Mesothelial cell of epicardium (in vitro differentiated cells): ENCODE measurements at places on chromosomes 12 and 14. TPM values are rescaled to one million over a fixed set of nuclear protein-coding genes. Genes with fewer than 3 reads are reported as not detected.
A peak's percentile ranks its signal among the peaks of the same experiment; 100 is the strongest.

- H3K4me3 ChIP-seq, result no peak overlapping the region
- peaks cover 16% of the 10 kb centered on the region for H3K36me3 ChIP-seq
These were observed 25.9 kb upstream of the NR2C1 start for GRCh38 chr12:95099270-95099790.

The LRRC74A gene
- total RNA-seq, result not detected in 3 replicates

The RNF212B gene
- total RNA-seq, result not detected in 3 replicates

- H3K36me3 ChIP-seq, result no peaks in the 10 kb centered on the region
- H3K27me3 ChIP-seq, result peaks cover under 1% of the 10 kb centered on the region
- DNase-seq, result no peak
- peaks cover 16% of the 10 kb centered on the region for H3K4me1 ChIP-seq
These were observed 410.8 kb upstream of the PDE3A start for GRCh38 chr12:19957308-19958125.

- H3K27me3 ChIP-seq, result peaks cover 46% of the 10 kb centered on the region
- H3K4me3 ChIP-seq, result no peak overlapping the region
- no peak overlapping the region for H3K27ac ChIP-seq
- H3K36me3 ChIP-seq, result no peaks in the 10 kb centered on the region
- no peaks in the 10 kb centered on the region for H3K4me1 ChIP-seq
These were observed 413.8 kb upstream of the TMTC1 start for GRCh38 chr12:30197392-30198057.

GRCh38 chr14:31927348-31927832 lies 149.7 kb upstream of the ARHGAP5 start:
- H3K36me3 ChIP-seq, result no peaks in the 10 kb centered on the region
- H3K27me3 ChIP-seq, result no peaks in the 10 kb centered on the region
- no peak overlapping the region for H3K4me3 ChIP-seq
- H3K27ac ChIP-seq, result peak overlapping the region; percentile 88

GRCh38 chr14:70832561-70833305 lies 23.4 kb upstream of the MAP3K9 start:
- H3K4me3 ChIP-seq, result no peak overlapping the region
- no peaks in the 10 kb centered on the region for H3K36me3 ChIP-seq

DNA sequence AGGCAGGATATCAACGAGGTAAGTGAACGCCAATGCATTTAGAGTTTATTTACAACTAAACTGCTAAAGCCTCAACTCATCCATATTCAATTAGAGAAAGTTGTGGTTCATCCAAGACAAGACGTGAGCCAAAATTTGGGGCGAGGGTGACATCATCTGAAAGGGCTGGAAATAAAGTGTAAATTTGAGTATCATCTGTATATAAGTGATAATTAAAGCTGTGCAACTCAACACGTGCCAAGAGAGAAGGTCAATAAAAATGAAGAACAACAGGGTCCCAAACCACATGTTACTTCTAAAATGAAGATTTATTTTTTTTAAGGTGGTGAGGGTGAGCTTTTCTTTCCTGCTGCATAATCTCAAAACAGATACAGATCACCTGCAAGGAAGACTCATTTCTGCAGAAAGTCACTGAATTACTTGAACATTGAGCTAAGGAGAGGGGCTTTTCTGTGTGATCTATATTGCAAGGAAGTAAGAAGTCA lies 203.6 kb downstream of the EFCAB11 start:
- no peaks in the 10 kb centered on the region for H3K36me3 ChIP-seq
- no peak overlapping the region for H3K4me3 ChIP-seq
- no peaks in the 10 kb centered on the region for H3K27me3 ChIP-seq

GRCh38 chr12:64679487-64680001 lies 69.2 kb downstream of the RASSF3 start:
- peak overlapping the region; percentile 1 for H3K27ac ChIP-seq
- H3K27me3 ChIP-seq, result no peaks in the 10 kb centered on the region
- no peaks in the 10 kb centered on the region for H3K36me3 ChIP-seq
- no peak for DNase-seq
- H3K4me3 ChIP-seq, result no peak overlapping the region

GRCh38 chr12:6333029-6333428 lies 8.8 kb downstream of the TNFRSF1A start:
- no peaks in the 10 kb centered on the region for H3K4me1 ChIP-seq
- H3K27ac ChIP-seq, result peak overlapping the region; percentile 39
- no peak for DNase-seq
- peaks cover 28% of the 10 kb centered on the region for H3K36me3 ChIP-seq

The CCDC177 gene
- 0.24 to 0.34 TPM (median 0.34 TPM) in 3 replicates for total RNA-seq

DNA sequence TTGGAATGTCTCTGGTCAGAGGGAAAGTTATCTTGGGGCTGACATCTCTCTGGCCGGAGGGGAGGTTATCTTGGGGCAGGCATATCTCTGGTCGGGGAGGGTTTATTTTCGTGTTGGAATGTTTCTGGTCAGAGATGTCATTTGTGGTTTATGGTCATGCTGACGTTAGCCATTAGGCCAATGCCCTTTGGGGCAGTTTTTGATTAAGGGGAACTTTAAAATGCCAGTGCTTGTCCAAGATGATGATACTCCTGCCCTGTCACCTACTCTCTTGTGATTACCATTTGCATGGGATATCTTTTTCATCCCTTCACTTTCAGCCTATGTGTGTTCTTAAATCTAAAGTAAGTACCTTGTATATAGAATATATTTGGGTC lies 29.0 kb upstream of the A2M start:
- peaks cover under 1% of the 10 kb centered on the region for H3K4me1 ChIP-seq
- H3K4me3 ChIP-seq, result no peak overlapping the region
- H3K36me3 ChIP-seq, result peaks cover 9% of the 10 kb centered on the region
- DNase-seq, result no peak

DNA sequence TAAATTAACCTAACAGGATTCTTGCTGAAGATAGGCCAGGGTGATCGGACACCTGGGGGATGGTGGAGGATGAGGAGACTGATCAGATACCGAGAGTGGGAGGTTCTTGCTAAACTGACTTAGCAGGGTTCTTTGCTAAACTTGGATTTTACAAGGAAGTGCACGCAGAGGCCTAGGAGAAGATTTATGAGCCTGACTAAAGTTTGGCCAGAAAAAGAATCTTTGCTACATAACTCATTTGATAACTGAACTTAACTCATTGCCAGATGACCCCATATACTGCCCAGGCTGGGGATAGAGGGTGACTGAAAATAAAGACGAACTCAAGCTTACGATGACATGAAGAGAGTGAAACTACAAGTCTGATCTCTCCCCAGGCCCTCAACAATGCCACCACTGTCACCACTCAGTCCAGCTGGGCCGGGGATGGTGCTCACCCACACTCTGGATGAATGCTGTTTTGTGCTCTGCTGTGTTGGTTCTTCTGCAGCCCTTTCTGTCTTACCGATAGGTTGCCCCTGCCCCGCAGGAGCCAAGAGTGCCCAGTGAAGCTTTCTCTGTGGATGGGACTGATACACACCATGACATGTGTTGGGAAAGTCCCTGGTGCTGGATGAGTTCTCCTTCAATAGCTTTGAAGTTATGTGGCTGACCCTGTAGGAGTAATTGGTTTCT lies 29.0 kb downstream of the PPFIBP1 start:
- no peaks in the 10 kb centered on the region for H3K27me3 ChIP-seq
- peaks cover 79% of the 10 kb centered on the region for H3K4me1 ChIP-seq

The SLC38A2 gene
- total RNA-seq, result 256 to 274 TPM (median 261 TPM) in 3 replicates

GRCh38 chr12:108040947-108041346 lies 88.1 kb upstream of the WSCD2 start:
- H3K4me3 ChIP-seq, result no peak overlapping the region
- no peaks in the 10 kb centered on the region for H3K4me1 ChIP-seq
- H3K27ac ChIP-seq, result no peak overlapping the region
- no peaks in the 10 kb centered on the region for H3K36me3 ChIP-seq
- no peak for DNase-seq

- H3K4me1 ChIP-seq, result peaks cover 8% of the 10 kb centered on the region
- H3K36me3 ChIP-seq, result peaks cover 16% of the 10 kb centered on the region
- no peak overlapping the region for H3K27ac ChIP-seq
- no peak overlapping the region for H3K4me3 ChIP-seq
- H3K27me3 ChIP-seq, result no peaks in the 10 kb centered on the region
These were observed 150.3 kb downstream of the CEP83 start for GRCh38 chr12:94309373-94309772.

The CAPS2 gene
- total RNA-seq, result 19.7 to 21.5 TPM (median 21.3 TPM) in 3 replicates

DNA sequence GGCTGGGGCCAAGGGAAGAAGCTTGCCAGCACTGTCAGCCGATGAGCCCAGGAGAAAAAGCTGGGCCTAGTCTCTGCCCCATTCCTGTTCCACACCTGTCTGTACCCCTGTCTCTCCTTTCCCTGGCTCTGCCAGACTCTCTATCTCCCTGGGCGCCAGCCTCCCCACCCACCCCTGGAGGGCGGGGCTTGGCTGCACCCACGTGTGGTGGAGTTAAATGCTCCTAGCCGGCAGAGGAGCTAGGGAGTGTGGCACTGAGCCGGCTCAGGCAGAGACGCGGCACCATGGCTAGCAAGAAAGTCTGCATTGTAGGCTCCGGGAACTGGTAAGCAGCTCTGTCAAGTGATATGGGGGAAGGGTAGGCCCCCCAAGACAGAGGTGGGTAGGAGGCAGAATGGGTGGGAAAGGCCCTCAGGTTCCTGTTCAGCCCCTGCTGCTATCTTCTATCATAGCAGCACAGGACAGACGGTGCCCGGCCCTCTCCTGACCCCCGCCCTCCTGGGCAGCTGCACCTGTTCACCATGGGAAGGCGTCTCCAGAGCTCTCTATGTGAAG lies at the start of gene GPD1:
TSS of gene GPD1 (plus strand) at position 242 of the 555 bp plus-strand sequence. CDS start at position 285, 43 bp downstream.
- peak; percentile 70 for DNase-seq
- peak within 1 kb of the TSS; percentile 71 for H3K27ac ChIP-seq
- H3K4me1 ChIP-seq, result peaks cover 9% of the 10 kb centered on the region
- no peaks in the 10 kb centered on the region for H3K27me3 ChIP-seq
- no peak within 1 kb of the TSS for H3K4me3 ChIP-seq

DNA sequence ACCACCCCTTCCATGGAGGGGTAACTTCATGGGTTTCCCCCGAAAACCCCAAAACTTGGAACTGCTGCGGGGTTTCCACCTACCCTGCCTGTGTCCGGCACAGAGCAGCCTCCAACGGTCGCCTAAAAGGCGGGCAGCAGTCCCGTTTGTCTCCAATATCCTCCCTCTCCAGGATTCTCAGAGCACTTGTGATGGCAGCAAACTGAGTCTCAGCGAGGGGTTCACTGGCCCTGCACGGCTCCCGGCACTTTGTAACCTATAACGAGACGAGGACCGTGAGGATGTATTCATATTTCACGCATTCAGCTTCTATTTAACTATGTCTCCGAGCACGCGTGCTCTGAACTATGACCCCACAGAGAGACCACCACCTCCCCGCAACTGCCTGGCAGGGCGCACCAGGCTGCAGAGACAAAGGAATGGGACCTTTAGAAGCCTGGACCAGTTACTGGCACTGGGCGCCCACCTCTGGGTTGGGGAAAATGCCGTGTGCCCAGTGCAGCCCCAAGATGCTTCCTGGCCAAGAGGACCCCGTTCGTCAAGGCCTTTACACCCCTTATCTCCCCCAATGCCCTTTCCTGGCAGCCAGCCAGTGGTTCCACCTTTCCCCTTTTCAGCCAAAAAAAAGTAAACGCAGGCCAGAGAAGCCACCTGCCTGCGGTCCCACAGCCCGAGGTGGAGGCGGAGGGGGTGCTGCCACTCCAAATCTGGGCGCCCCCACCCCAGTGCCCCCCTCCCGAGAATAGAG lies 173.1 kb upstream of the RTL1 start:
- H3K27me3 ChIP-seq, result peaks cover 20% of the 10 kb centered on the region
- no peaks in the 10 kb centered on the region for H3K36me3 ChIP-seq
- no peak overlapping the region for H3K27ac ChIP-seq
- peak; percentile 37 for DNase-seq

- no peaks in the 10 kb centered on the region for H3K4me1 ChIP-seq
- peaks cover 33% of the 10 kb centered on the region for H3K36me3 ChIP-seq
- no peak overlapping the region for H3K27ac ChIP-seq
- H3K27me3 ChIP-seq, result no peaks in the 10 kb centered on the region
These were observed 15.1 kb downstream of the RNF41 start for GRCh38 chr12:56206452-56207166.

GRCh38 chr12:41992692-41993215 lies 151.9 kb downstream of the GXYLT1 start:
- H3K27me3 ChIP-seq, result no peaks in the 10 kb centered on the region
- peaks cover 6% of the 10 kb centered on the region for H3K4me1 ChIP-seq
- no peak overlapping the region for H3K4me3 ChIP-seq
- no peak for DNase-seq

DNA sequence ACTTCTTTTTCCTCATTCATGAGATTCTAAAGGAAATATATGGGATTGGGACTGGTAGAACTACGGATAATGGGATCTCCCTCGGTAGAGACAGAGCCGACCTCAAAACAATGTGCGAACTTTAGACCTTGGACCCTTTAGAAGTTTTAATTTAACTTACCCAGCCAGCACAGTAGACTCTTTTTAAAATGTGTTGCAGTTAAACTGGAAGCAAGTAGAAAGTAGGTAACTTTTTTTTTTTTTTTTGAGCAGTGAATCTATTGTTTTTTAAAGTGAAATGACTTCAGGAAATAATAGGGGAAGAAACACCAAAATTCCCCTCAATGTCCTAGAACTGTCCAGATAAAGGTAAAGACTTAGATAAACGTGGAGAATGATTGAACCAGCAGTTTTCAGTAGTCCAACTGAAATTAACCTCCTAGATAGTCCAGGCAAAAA lies 1.1 kb upstream of the ATXN2 start:
- H3K27me3 ChIP-seq, result peaks cover 1% of the 10 kb centered on the region
- no peak for DNase-seq
- H3K36me3 ChIP-seq, result peaks cover 2% of the 10 kb centered on the region
- peak overlapping the region; percentile 98 for H3K27ac ChIP-seq
- peaks cover 23% of the 10 kb centered on the region for H3K4me1 ChIP-seq

DNA sequence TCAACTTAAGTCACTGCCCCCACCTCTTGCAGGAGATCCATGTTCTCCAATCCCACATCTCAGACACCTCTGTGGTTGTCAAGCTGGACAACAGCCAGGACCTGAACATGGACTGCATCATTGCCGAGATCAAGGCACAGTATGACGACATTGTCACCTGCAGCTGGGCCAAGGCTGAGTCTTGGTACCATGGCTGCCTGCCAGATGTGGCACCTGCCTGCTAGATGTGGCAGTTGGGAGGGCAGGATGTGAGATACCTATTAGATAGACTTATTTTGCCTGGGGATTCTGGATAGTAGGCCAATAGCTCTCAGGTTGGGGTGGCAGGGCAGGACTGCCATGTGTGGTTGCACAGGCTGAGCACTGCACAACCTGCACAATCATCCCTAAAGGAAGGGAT lies 7.9 kb upstream of the KRT86 start:
- H3K36me3 ChIP-seq, result no peaks in the 10 kb centered on the region
- H3K4me3 ChIP-seq, result no peak overlapping the region
- DNase-seq, result no peak
- no peak overlapping the region for H3K27ac ChIP-seq
- peaks cover 12% of the 10 kb centered on the region for H3K4me1 ChIP-seq

DNA sequence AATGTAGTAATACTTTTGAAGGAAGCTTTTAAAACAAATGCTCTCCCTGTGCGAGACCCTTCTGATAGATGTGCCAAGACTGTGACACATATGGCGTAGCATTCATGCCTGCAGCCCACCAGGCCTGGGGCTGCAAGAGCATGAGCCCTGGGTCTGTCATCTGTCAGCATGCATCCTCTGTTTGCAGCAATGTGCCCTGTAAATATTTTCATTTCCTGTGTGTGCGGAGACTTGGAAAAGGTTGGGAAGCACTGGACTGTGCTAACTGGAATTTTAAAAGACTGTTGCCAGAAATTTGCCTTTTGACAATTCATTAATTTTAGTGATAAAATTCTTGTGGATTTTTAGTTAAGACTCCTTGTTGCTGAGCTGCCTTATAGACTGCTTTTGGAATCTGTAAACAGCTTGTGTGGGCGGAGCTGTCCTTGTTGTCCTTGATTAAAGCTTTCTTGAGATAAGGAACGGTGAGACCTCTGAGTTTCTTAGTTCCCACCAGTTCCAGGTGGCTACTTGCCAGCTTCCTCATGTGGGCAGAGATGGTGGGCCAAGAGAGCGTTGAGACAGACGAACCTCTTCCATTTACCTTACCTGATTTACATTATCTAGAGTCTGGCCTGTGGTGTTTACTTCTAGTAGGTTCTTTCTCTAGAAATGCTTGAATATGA lies 23.4 kb downstream of the MARK3 start:
- no peaks in the 10 kb centered on the region for H3K27me3 ChIP-seq
- DNase-seq, result no peak
